ENCODE measurements at places on chromosomes 4 and X.
A peak's percentile ranks its signal among the peaks of the same experiment; 100 is the strongest.

DNA sequence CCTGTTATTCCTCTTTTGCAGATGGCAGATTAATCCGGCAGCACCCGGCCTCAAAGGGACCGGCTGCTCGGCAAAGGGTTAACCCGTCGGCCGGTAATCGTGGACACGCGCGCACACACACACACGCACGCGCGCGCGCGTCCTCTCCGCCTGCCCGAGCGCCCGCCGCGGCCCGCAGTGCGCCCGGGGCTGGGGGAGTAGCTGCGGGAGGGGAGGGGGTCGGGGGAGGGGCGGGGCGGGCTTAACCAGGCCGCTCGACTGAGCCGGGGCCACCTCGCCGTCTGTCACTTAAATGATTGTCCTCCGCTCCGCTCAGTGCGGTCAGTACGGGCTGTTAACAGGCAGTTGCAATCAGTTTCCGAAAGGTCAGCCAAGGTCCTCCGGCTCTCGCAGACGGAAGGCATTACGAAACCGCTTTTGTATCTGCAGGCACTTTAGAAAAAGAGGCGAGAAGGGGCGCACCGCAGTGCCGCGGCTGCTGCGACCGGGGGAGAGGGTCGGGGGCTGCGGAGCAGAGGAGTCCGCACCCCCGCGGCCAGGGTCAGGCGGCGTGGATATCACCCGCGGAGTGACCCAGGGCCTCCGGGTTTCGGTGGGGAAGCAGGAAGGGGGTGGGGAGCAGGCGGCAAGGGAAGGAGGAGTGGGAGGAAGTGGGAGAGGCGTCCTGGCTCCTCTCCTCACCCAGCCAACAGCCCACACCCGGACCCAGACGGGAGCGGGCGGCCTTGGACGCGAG lies 57.3 kb upstream of the BCOR start:
- peak; percentile 40 for DNase-seq

- DNase-seq: no peak
Observed at GRCh38 chrX:47483306-47484268, 565 bp upstream of the ZNF41 start.

DNA sequence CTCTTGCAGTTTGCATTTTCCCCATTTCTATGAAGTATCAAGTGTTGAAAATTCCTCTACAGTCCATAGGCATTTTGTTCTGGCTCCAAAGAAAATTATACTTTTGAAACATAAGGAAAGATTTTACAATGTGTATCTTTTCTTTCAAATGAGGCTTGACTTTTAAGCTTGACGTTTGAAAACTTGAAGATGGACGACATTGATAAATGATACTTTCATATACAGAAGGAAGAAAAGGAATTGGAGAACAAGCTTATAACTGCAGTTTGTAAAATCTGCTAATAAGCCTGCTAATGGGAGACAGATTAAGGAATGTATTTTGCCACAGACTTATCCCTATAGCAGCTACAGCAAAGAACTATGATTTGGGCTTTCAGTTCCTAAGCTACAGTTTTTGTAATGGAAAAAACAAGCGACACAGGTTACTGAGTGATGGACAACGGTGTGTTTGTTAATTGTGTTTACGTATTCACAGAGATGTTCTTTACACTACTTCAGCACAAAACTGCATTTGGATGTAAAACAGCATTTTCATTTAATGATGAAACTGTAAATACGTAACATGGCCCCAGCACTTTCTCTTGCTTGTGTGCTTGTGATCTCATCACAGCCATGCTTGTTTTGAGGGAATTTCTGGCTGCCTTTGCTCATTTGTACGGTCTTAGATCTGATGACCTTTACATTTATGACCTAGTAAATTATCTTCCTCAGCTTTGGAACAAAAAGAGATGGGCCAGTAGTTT lies 83.2 kb upstream of the FAT1 start:
- no peak for DNase-seq

DNA sequence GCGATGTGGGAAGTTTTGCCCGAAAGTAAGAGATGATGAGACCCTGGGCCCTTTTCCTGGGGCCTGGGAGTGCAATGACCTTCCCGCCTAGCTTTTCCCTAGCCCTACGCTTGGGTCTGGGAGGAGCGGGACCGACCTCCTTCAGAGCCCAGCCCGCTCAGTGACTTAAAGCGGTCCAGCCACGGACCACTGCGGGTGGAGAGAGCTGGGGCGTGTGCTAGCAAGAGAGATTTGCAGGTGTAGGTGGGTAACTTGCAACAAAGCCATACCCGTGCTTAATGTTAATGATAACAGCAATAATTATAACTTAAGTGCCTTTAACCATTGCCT lies 503 bp upstream of the PDE5A start:
- DNase-seq: no peak

DNA sequence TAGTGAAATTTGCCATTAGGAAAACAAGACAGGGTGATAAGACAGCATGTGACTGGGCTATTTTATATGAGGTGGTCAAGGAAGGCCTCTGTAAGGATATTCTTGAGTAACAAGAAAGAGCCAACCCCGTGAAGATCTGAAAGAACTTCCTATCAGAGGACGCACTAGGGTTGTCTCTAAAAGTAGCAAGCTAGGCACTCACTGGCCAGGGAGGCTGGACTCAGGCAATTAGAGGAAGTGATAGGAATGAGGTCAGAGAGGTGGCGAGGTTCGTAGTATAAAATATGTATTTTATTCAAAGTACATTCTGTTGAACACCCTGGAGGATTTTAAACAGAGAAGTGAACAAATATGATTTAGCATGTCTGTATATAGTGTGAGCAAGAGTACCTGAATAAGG lies 4.6 kb downstream of the BMPR1B start:
- no peak for DNase-seq

DNA sequence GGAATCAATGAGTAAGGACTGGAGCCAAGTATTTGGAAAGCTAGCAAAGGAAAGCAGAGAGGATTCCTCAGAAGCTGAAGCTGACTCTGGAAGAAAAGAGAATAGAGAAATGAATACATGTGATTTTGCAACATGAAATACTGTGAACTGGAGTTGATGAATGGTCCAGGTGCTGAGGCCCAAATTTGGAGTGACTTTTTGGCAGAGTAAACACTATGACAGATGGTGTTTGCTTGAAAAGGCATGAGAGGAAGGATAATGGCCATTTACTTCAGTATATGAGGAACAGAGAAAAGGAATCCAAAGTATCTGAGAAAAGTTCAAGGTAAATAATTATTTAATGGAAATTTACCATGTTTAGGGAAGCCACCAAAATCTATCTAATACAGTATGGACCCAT lies 236.7 kb downstream of the SLITRK2 start:
- peak; percentile 36 for DNase-seq
